ENCODE measurements at places on chromosomes 2 and 18. TPM values are rescaled to one million over a fixed set of nuclear protein-coding genes. Genes with fewer than 3 reads are reported as not detected.

Gene GPR45
- total RNA-seq = not detected

GRCh38 chr2:174176898-174177297 is 71.4 kb downstream of the OLA1 start:
- no peak for DNase-seq

- no peak for DNase-seq
These were observed 1211.4 kb upstream of the FAM98A start for GRCh38 chr2:34810456-34810855.

DNA sequence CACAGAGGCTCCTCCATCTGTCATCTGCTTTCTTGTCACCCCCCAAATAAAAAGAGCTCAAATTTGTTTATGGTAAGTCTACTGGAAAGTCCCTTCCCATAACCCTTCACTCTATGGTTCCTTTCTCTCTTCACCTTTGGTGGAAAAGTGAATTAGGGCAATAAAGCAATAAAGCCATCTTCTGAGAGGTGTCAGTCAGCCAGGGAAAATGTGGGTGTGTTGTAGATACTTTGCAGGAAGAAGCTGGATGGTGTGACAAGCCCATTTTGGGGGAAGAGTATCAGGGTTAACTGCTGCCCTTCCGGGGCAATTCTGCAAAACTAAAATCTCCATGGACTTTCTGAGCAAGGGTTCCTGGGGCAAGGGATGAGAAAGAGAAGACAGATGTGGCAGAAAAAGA is 197.9 kb downstream of the SH3BP4 start:
- DNase-seq = no peak

DNA sequence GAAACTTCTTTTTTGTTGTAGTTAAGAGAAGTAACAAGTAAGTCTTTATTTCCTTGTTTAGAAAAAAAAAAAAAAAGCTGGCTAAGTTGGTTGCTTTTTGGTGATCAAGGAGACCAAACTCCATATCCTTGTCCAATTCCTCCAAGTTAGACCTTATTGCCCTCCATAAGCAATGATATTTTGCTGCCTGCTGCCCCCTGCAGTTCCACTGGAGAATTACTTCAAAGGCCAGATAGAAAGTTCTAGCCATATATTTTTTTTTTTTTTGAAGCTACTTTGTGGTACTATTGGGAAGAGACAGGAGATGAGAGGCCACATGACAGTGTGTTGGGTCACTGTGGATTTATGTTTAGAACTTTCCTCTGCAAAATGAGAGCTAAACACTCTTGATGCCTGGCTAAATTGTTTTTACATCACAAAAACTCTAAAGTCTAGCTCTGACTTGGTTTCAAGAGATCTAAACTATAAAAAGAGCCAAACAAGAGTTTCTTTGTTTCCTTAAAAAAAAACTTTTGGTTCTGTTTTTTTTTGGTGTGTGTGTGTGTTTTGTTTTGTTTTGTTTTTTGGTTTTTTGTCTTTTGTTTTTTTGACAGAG is 80.7 kb upstream of the RASGRP3 start:
- DNase-seq = peak; percentile 32

All from uterus (tissue), 4 donors.